ENCODE measurements at places on chromosomes 1 and 21. TPM values are rescaled to one million over a fixed set of nuclear protein-coding genes. Genes with fewer than 3 reads are reported as not detected.

- no peak for DNase-seq
Observed at GRCh38 chr1:168834225-168834872, 105.3 kb upstream of the DPT start.

DNA sequence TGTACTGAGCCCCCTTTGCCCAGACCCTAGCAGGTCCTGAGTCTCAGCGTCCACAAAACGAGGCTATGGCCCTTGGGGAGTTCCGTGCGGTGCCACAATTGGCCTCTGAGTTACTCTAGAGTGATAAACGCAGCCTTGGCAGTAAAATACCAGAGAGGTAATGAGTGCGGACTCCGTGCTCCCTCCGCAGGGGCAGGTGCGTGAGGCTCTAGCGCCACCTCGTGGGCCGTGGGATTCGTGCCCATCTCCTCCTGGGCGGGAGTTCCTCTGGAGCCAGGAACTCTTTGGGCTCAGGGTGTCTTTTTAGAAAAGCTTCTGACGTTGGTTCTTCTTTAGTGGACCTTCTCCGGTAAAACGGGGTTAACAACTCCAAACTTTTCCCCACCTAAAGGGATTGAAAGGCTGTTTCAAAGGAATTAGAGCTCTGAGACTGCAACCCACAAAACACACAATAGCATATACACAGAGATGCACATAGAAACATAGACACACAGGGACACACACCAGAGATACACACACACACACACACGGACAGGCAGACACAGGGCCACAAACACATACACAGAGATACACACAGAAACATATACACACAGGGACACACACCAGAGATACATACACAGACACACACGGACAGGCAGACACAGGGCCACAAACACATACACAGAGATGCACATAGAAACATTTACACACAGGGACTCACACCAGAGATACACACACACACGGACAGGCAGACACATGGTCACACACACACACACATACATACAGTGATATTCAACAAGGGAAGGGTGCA lies 99.4 kb downstream of the KCNJ15 start:
- DNase-seq, result peak; percentile 89

DNA sequence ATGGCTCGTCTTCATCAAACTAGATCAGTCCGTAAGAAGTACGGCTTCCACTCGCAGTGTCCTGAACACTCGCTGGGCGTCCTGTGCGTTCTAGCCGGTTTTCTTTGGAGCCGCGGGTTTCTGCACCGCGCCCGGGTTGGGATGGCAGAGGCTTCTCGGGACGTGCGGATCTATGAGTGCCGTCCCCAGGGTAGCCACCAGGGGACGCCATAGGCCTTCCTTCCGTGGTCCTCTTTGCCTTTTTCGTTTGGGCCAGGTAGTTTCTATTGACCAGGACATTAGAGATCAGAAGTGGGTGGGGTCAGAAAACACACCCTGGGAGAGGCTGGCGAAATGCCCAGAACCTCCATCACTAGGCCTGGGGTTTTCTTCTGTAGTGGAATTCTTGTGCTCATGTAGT lies 273.8 kb downstream of the FAM72C start:
- peak; percentile 51 for DNase-seq

GRCh38 chr1:15218287-15219279 lies 28.4 kb upstream of the FHAD1 start:
- DNase-seq, result no peak

GRCh38 chr1:221892301-221892830 lies 150.5 kb upstream of the DUSP10 start:
- no peak for DNase-seq

- DNase-seq, result no peak
Observed at GRCh38 chr1:7620196-7620595, 150.9 kb upstream of the VAMP3 start.

DNA sequence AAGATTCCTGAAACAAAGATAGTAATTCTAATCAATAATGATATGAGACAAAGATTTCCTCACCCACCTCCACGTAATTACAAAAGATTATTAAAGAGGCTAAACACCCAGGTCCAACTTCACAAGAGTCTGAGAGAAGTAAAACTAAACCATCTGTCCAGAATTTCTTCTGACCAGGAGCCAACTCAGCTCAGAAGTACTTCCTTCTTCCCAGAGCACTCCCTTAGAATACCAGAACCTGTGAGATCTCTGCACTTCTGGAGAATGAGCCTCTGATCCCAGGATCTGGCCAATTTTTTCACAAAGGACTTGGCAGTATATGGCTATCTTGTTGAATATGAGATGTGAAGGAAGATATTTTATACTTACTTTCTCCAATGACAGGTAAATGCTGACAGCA lies 120.6 kb upstream of the PALMD start:
- no peak for DNase-seq

DNA sequence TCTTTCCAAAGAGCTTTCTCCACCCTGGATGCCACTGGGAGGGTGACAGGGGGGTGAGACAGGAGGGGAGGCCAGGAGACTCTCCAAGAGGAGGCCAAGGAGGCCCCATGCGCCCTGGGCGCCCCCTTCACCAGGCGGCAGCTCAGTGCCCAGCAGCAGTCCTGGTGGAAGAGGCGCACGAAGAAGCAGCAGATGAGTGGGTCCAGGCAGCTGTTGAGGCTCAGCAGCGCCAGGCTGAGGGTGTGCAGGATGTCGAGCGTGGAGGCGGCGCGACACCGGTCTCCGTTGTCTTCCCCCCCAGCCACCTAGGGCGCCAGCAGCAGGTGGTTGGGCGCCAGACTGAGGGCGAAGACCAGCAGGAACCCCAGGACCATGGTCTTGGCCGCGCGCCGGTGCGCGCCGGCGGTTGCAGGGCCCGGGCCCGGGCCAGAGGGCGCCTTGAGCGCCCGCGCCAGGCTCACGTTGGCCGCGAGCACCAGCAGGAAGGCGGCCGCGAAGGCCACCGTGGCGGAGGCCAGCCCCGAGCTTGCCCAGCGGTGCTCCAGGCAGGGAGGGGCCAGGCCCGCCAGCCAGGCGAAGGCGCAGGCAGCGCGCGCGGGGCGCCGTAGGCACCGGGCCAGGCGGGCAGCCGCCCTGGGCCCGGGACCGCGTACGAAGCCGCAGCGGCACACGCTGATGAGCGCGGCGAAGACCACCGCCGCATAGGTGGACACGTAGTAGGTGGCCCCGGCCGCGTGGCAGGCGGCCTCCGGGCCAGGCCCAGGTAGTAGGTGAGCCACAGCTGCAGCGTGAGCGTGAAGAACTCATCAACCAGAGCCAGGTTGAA lies 8.6 kb downstream of the TMEM35B start:
- DNase-seq, result no peak

GRCh38 chr1:153537376-153537730 lies 1.6 kb upstream of the S100A6 start:
- DNase-seq, result no peak

DNA sequence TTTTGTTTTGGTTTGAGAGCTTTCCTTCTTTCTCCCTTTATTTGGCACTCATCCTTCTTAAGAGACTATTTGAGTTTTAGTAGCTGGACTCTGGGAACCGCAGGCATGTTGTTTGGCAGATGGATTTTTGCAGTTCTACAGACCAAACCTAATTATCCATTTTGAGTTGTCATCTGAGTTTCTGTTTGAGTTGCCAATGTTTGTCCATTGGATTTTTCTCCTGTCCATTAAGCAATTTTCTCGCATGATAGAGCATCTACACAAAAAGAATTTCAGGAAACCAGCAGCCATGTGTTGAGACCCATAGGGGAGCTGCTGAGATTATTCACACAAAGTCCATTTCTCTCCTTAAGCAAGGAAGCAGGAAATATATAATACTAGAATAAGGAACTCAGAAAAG lies 17.2 kb upstream of the CXADR start:
- no peak for DNase-seq

- DNase-seq, result no peak
Observed at GRCh38 chr21:35149698-35150097, 100.6 kb upstream of the RUNX1 start.

DNA sequence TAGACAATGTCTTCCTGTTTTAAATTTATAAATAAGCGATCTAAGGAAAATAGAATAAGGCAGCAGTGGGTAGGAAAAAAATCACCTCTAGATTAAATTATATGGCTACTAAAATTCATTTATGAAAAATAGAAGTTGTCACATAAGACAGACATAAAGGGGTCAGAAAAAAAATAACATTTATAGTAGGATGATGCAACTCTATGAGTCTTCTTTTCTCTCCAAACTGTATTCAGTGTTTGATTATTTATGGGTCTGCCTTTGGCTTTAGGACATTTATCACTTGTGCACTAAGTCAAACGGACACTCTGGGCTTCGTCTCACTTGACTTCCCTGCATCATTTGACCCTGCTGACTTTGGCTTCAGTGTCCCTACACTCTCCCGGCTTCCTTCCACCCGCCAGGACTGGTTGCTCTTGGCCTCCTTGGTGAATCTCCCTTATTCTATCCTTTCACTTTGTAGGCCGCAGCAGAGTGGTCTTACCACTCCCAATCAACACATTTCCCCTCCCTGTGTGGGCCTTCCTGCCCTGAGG lies 47.0 kb upstream of the DESI2 start:
- DNase-seq, result no peak

GRCh38 chr1:78560811-78561210 lies 59.4 kb upstream of the IFI44L start:
- DNase-seq, result no peak

GRCh38 chr1:48667782-48668181 lies 108.9 kb downstream of the BEND5 start:
- DNase-seq, result no peak

DNA sequence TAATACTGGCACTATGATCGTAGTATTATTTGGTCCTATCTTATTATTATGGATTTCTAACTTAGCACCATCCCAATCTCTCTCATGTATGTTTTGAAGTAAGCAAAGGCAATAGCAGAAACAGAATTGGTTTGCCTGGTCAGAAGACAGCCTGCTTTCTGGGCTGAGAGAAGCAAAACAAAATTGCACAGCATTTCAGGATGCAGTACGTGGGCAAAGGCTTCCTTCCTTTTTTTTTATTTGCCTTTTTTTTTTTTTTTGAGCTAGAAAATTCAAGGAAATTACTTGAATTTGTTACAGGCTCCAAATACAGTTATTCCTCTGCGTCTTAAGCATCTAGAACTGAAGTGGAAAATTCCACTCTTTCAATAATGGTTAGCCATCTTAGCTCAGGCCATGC lies 8.8 kb downstream of the CDA start:
- DNase-seq, result no peak

- DNase-seq, result no peak
Observed at GRCh38 chr1:92031281-92032110, 1.7 kb downstream of the EPHX4 start.

GRCh38 chr1:65359888-65360287 lies 50.5 kb downstream of the DNAJC6 start:
- no peak for DNase-seq

GRCh38 chr1:212847549-212847948 lies at the start of gene SPATA45:
SPATA45 (minus strand) TSS chr1:212847649; CDS start chr1:212836149, 11,500 bp downstream.
- no peak for DNase-seq

GRCh38 chr1:180926164-180926981 lies 13.7 kb downstream of the KIAA1614 start:
- peak; percentile 84 for DNase-seq

GRCh38 chr1:88910401-88910800 lies 19.0 kb upstream of the GTF2B start:
- no peak for DNase-seq

DNA sequence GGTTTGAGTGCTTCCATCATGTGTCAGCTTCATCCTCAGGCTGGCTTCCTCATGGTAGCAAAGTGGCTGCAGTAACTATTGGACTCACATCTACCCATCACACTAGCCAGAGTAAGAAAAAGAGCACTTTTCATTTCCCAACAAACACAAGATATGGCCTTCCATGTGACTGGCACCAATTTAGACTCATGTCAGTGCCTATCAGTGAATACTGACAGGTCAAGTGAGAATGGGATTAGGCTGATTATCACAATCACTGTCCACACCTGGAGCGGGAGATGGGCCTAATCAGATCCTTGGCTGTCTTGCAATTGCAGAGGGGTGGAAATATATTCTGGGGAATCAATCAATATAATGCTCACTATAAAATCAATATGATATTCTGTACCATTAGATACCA lies 2.9 kb upstream of the RABGAP1L start:
- no peak for DNase-seq

GRCh38 chr21:33951276-33952178 lies 35.9 kb upstream of the ATP5PO start:
- no peak for DNase-seq

DNA sequence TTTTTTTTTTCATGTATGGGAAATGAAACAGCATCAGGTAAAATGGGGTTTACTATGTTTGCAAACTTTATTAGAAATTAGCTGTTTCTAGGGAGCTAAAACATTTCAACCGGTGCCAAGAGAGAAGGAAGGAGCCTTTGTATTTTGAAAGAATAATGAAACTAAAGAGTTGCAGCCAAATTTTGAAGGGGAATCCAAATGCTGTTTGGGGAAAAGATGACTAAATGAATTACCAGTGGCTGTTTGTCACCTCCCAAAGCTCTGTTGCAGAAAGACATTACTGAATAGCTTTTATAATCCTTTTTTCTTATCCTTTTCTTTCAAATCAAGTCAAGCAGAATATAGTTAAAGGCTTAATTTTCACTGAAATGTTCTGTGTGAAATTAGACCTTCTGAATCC lies 591.3 kb upstream of the ADGRL2 start:
- no peak for DNase-seq

GRCh38 chr1:231210126-231210525 lies 30.9 kb upstream of the GNPAT start:
- no peak for DNase-seq

DNA sequence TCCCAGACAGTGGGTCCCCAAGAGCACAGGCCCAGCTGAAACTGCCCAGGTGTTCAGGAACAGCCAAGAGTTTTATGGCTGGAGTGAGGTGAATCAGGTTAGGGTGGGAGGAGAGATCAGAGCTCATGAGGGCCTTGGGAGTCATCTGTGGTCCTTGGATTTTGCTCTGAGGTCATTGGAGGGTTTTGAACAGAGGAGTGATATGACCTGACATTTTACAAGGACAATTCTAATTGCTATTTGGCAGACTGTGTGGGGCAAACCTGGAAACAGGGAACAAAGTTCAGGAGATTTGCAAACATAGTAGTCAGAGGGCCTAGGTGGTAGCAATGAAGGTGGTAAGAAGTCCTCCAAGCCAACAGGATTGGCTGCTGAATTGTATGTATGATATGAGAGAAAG lies 31.1 kb upstream of the LRRN2 start:
- DNase-seq, result no peak

OR2G6 gene
- not detected for total RNA-seq

SMIM1 gene
- 15.3 TPM for total RNA-seq

WNT3A gene
- not detected for total RNA-seq

MYOM3 gene
- 409 TPM for total RNA-seq

HSPB7 gene
- total RNA-seq, result 3,996 TPM

GPR157 gene
- 42.2 TPM for total RNA-seq

MACO1 gene
- total RNA-seq, result 15.6 TPM

RHD gene
- total RNA-seq, result not detected

SUCO gene
- total RNA-seq, result 19.1 TPM

HJV gene
- total RNA-seq, result 71.9 TPM

CSTB gene
- total RNA-seq, result 37.6 TPM

SPATA21 gene
- total RNA-seq, result not detected

ALX3 gene
- total RNA-seq, result not detected

LMOD1 gene
- 8.0 TPM for total RNA-seq
